Renal cortex interstitium (tissue), 15 donors: ENCODE measurements at places on chromosomes 16 and 17.

DNA sequence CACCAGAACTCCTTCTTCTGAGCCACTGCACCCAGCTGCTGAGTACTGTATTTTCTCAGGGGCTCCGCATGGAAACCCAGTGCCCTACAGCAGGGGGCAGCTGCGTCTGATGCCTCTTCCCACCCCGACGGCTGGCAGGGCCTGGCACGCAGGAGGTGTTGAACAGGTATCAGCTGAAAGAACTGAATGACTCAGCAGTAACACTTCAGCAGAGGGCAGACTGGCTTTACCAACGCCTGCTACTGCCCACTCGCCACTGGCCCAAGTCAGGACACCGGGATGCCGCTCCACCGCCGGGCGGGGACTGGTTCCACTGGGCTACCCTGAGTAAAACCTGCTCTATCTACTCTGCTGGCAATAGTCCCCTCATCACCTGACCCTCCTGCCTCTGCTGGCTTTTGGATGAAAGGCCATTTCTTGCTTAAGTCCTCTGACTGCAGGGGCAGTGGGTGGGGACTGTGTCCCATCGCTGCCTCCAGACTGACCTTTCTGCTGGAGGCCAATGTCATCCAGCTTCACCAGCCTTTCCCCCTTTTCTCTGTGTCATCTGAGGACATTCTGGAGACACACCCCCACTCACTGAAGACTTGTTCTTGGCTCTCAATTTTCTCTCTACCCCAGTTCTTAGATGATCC is 100.4 kb upstream of the FA2H start:
- DNase-seq = no peak

- no peak for DNase-seq
These were observed 83.2 kb upstream of the C17orf78 start for GRCh38 chr17:37292429-37293139.

GRCh38 chr17:7314719-7315569 is at the start of gene GPS2:
GPS2 (minus strand) TSS chr17:7315360; CDS start chr17:7315052, 308 bp downstream.
- DNase-seq = no peak

GRCh38 chr17:28371245-28372202 is at the start of gene SARM1:
SARM1 (plus strand) TSS chr17:28371694; CDS start chr17:28372033, 339 bp downstream.
- DNase-seq = peak; percentile 65

DNA sequence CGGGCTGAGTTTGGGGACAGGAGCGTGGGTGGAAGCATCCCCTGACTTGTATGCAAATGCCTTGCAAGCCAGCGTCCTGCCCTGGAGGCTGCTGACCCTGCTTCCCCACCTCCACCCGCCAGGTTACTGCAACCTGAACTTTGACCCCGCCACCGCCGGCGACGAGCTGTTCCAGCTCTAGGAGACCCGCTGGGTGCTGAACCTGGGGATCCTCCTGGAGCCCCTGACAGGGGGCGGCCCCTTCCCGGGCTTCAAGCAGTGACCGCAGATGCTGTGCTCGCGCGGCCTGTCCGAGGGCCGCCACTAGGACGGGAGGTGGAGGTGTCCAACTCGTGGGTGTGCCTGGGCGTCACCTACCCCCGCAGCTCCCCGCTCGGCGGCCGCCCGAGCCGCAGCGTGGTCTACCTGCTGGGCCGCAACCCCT is 10.7 kb upstream of the SLC16A5 start:
- no peak for DNase-seq

GRCh38 chr17:31357839-31358394 is 33.6 kb upstream of the RAB11FIP4 start:
- DNase-seq = no peak
